ENCODE measurements at places on chromosomes 1 and 21.

- no peak for DNase-seq
Measured at GRCh38 chr1:111320066-111320879, 29.6 kb downstream of the CHIA start.

GRCh38 chr1:54287176-54287650 is 87.2 kb downstream of the MRPL37 start:
- DNase-seq = no peak

- no peak for DNase-seq
Measured at GRCh38 chr21:44913425-44914175, 7.1 kb downstream of the ITGB2 start.

GRCh38 chr1:232571523-232571922 is 58.4 kb downstream of the SIPA1L2 start:
- no peak for DNase-seq
